ENCODE measurements at places on chromosomes 5 and 9.

- no peak overlapping the region for H3K4me3 ChIP-seq
- H3K36me3 ChIP-seq, result no peaks in the 10 kb centered on the region
- H3K27ac ChIP-seq, result no peak overlapping the region
- H3K27me3 ChIP-seq, result no peaks in the 10 kb centered on the region
- H3K4me1 ChIP-seq, result no peaks in the 10 kb centered on the region
Observed at GRCh38 chr5:81665795-81666194, 85.1 kb downstream of the SSBP2 start.

GRCh38 chr9:113535756-113536155, 72.2 kb downstream of the RGS3 start:
- H3K27me3 ChIP-seq, result no peaks in the 10 kb centered on the region
- H3K4me1 ChIP-seq, result peaks cover 13% of the 10 kb centered on the region
- H3K27ac ChIP-seq, result no peak overlapping the region
- H3K4me3 ChIP-seq, result no peak overlapping the region
- DNase-seq, result no peak
- H3K36me3 ChIP-seq, result no peaks in the 10 kb centered on the region

DNA sequence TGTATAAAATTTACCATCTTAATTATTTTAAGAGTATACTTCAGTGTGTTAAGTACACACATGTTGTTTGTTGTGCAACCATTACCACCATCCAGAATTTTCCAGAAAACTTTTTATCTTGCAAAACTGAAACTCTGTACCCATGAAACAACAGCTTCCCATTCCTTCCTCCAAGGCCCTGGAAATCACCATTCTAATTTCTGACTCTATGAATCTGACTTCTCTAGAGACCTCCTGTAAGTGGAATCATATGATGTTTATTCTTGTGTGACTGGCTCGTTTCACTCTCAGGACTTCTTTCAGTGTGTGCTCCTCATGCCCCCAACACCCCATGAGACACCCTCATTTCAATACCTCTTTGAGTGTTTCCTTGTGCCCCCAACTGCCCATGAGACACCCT, 60.4 kb upstream of the COL15A1 start:
- no peak overlapping the region for H3K27ac ChIP-seq
- no peak overlapping the region for H3K4me3 ChIP-seq
- no peaks in the 10 kb centered on the region for H3K27me3 ChIP-seq
- H3K4me1 ChIP-seq, result no peaks in the 10 kb centered on the region

GRCh38 chr5:52119768-52120167, 667.9 kb upstream of the ITGA1 start:
- no peak overlapping the region for H3K4me3 ChIP-seq
- no peak for DNase-seq
- no peaks in the 10 kb centered on the region for H3K36me3 ChIP-seq
- H3K27ac ChIP-seq, result no peak overlapping the region
- H3K27me3 ChIP-seq, result no peaks in the 10 kb centered on the region
- H3K4me1 ChIP-seq, result no peaks in the 10 kb centered on the region

- H3K27me3 ChIP-seq, result no peaks in the 10 kb centered on the region
- DNase-seq, result no peak
- no peaks in the 10 kb centered on the region for H3K4me1 ChIP-seq
- no peak overlapping the region for H3K4me3 ChIP-seq
Observed at GRCh38 chr5:133735346-133735745, 123.0 kb upstream of the FSTL4 start.

- no peaks in the 10 kb centered on the region for H3K36me3 ChIP-seq
- no peak within 1 kb of the TSS for H3K4me3 ChIP-seq
- no peaks in the 10 kb centered on the region for H3K27me3 ChIP-seq
- DNase-seq, result no peak
- no peak within 1 kb of the TSS for H3K27ac ChIP-seq
- no peaks in the 10 kb centered on the region for H3K4me1 ChIP-seq
Observed at GRCh38 chr9:72149231-72149975, at the start of gene GDA. TSS of gene GDA (plus strand) at chr9:72149440. CDS start at chr9:72149560, 120 bp downstream.
